ENCODE measurements at places on chromosomes 12 and 14.

DNA sequence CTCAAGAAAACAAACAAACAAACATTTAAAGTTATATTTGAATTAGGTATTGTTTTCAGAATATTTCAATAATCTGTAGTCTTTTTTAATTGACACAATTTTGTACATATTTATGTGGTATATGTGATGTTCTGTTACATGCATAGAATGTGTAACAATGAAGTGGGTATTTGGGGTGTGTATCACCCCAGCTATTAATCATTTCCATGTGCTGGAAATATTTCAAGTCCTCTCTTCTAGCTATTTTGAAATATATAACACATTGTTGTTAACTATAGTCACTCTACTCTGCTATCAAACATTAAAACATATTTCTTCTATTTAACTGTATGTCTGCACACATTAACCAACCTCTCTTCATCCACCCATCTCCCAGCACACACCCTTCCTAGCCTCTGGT is 32.0 kb upstream of the SIX1 start:
- H3K4me3 ChIP-seq = no peak overlapping the region
- no peaks in the 10 kb centered on the region for H3K36me3 ChIP-seq
- no peaks in the 10 kb centered on the region for H3K4me1 ChIP-seq
- H3K27me3 ChIP-seq = no peaks in the 10 kb centered on the region
- H3K27ac ChIP-seq = no peak overlapping the region

DNA sequence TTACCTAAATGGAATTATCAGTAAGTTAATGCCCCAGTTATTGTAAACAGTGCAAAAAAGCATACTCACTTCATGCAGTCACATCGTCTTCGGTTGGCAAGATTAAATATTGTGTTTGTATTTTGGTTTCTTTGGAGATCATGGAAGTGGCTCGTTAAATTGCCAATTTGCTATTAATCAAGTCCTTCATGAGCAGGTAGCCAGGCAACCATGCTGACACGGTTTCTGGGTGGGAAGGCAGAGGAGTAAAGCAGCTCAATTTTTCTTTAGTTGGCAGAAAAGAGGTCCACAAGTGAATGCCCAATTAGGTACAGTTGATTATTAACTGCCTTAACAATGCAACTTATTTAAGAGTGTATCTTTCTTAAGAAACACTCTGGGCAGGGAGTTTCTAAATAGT is 43.9 kb downstream of the PPP4R3A start:
- H3K36me3 ChIP-seq = no peaks in the 10 kb centered on the region
- H3K4me3 ChIP-seq = no peak overlapping the region
- H3K27ac ChIP-seq = no peak overlapping the region
- no peaks in the 10 kb centered on the region for H3K27me3 ChIP-seq
- DNase-seq = no peak

GRCh38 chr14:102798926-102799325 is 21.7 kb downstream of the TRAF3 start:
- H3K4me1 ChIP-seq = peaks cover 12% of the 10 kb centered on the region
- DNase-seq = no peak
- no peak overlapping the region for H3K4me3 ChIP-seq
- no peaks in the 10 kb centered on the region for H3K27me3 ChIP-seq

DNA sequence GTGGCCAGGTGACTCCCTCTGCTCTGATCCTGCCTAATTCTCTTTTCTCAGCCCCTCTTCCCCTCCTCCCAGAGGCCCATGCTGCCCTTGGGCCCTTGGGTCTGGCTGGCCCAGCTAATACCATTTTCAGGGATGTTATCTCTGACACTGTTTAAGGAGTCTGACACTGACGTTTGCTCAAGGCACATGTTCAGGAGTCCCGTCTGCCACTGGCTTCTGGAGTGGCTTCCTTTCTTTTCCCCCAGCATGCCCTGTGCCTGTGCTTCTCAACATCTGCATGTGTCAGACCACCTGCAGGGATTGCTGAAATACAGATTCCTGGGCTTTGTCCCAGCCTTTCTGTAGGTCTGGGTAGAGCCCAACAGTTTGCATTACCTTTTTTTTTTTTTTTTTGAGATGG is 128.9 kb downstream of the BCL11B start:
- no peaks in the 10 kb centered on the region for H3K36me3 ChIP-seq
- H3K27me3 ChIP-seq = no peaks in the 10 kb centered on the region
- DNase-seq = no peak
- no peak overlapping the region for H3K27ac ChIP-seq
- H3K4me3 ChIP-seq = no peak overlapping the region

- no peak overlapping the region for H3K4me3 ChIP-seq
- no peaks in the 10 kb centered on the region for H3K36me3 ChIP-seq
- no peaks in the 10 kb centered on the region for H3K27me3 ChIP-seq
- H3K4me1 ChIP-seq = no peaks in the 10 kb centered on the region
- H3K27ac ChIP-seq = no peak overlapping the region
Measured at GRCh38 chr12:67524861-67525616, 123.5 kb upstream of the DYRK2 start.

DNA sequence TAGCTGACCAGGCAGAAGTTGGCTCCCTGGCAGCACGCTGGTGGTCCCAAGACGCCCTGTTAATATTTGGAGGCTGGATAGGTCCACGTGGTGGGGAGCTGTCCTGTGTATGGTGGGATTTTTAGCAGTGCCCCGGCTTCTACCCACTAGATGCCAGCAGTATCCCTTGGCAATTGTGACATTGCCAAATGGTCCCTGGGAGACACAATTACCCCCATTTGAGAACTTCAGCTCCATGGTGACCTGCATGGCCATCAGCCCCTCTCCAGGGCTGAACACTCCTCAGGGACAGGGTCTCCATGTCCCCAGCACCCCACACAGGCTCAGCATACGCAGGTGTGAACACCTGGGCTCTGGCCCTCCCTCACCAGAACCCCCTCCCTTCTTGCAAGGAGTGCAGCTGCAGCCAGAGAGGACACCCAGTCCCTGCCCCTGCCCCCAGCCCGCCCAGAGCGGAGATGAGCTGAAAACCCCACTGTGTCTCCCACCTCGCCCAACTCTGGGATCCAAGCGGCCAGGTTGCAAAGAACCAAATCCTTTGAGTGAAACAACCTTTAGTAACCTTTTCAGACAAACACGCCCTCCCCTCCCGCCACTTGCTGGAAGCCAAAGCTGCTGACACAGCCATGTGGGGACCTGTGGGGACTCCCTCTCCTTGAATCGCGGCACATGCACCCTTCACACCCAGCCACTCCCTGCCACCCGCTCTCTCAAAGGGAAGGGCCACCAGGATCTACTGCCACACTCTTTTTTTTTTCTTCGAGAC is 120.4 kb downstream of the CALM1 start:
- no peaks in the 10 kb centered on the region for H3K27me3 ChIP-seq
- DNase-seq = no peak
- H3K36me3 ChIP-seq = no peaks in the 10 kb centered on the region
- peaks cover 67% of the 10 kb centered on the region for H3K4me1 ChIP-seq
- peak overlapping the region; percentile 91 for H3K27ac ChIP-seq
- H3K4me3 ChIP-seq = no peak overlapping the region

GRCh38 chr12:65935906-65936901 is 111.9 kb downstream of the HMGA2 start:
- peaks cover 50% of the 10 kb centered on the region for H3K4me1 ChIP-seq
- H3K4me3 ChIP-seq = no peak overlapping the region
- no peak for DNase-seq
- H3K27me3 ChIP-seq = no peaks in the 10 kb centered on the region

GRCh38 chr14:54147282-54147681 is 190.7 kb upstream of the BMP4 start:
- H3K4me1 ChIP-seq = no peaks in the 10 kb centered on the region
- no peaks in the 10 kb centered on the region for H3K27me3 ChIP-seq
- H3K27ac ChIP-seq = no peak overlapping the region
- H3K36me3 ChIP-seq = no peaks in the 10 kb centered on the region
- H3K4me3 ChIP-seq = no peak overlapping the region

DNA sequence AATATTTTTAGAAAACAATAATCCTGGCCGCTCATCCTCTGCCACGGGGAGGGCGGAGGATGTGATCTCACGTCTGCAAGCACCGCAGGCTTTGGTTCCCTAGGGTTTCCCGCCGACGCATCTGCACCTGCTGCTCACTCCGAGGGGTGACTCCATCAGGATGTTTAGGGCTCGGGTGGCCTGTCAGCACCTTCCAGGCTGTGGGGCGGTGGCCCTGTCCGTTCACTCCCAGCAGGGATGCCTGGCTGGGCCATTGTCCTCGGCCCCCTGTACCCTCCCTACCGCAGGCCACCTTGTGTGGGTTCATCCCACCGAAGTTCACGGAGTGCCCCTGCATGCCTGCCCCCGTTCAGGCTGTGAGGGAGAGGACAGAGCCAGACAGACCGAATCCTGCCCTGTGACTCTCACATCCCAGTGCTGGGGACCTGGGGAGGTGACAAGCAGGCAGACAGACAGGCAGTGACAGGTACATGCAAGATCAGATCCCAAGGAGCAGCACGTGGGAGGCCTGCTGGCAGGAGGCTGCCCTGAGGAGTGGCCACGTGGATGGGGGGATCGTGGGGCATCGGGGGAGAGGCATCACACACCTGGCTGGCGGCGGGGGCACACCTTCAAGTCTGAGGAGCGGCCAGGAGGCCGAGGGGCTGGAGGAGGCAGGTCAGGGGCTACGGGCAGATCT is 112.6 kb downstream of the ADGRD1 start:
- H3K27me3 ChIP-seq = no peaks in the 10 kb centered on the region
- H3K36me3 ChIP-seq = no peaks in the 10 kb centered on the region
- H3K27ac ChIP-seq = no peak overlapping the region
- no peak for DNase-seq

- no peaks in the 10 kb centered on the region for H3K36me3 ChIP-seq
- H3K27ac ChIP-seq = no peak overlapping the region
Measured at GRCh38 chr12:59151243-59151642, 230.9 kb upstream of the LRIG3 start.

DNA sequence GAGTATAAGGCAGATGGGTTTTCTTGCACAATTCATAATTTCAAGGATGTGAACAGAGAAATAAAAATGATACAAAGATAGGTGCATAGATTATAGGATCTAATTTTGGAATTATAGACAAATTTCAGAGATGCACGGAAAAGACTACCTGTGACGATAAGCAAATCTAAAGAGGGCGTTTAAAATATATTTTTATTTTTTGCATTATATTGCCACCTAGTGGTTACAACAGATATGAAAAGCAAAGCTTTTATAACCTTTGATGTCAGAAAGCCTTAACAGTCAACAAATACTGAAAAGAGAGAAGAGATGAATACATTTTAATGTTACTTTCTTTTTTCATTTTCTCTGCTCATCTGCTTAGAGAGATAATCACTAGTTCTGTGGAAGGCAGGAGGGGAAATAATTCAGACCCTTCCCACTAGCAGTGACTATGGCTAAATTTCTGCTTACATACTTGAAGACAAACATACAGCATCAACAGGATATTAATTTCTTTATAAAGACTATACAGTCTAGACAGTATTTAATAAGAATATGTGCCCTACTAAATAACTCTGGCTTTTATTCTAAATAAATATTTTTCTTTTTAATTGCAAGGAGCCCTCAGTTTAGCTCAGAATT is 46.3 kb downstream of the NTS start:
- no peak overlapping the region for H3K27ac ChIP-seq
- H3K4me3 ChIP-seq = no peak overlapping the region
- no peak for DNase-seq
- H3K36me3 ChIP-seq = no peaks in the 10 kb centered on the region
- H3K27me3 ChIP-seq = no peaks in the 10 kb centered on the region

GRCh38 chr12:49809381-49809905 is 18.8 kb downstream of the NCKAP5L start:
- H3K27me3 ChIP-seq = no peaks in the 10 kb centered on the region
- no peaks in the 10 kb centered on the region for H3K36me3 ChIP-seq
- no peak overlapping the region for H3K27ac ChIP-seq
- no peak for DNase-seq

DNA sequence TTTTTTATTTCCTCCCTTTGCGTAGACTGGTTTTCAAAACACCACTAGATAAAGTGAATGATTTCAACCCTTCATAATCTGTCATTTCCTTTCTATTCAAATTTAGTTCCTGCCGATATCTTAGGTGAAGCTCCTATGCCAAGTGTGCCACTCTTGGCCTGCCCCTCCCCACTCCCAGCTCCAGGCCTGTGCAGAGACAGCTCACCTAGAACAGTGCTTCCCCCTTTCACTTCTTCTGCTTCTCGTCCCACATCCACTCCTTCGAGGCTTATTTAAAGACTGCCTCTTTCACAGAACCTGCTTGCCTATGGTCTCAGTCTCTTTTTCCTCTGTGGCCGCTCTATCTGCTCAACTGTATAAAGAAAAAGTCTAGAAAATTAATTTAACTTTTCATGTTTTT is 473.8 kb downstream of the RAD51B start:
- H3K4me1 ChIP-seq = peaks cover 35% of the 10 kb centered on the region
- H3K27me3 ChIP-seq = no peaks in the 10 kb centered on the region
- DNase-seq = no peak
- H3K27ac ChIP-seq = no peak overlapping the region
- H3K4me3 ChIP-seq = no peak overlapping the region
- no peaks in the 10 kb centered on the region for H3K36me3 ChIP-seq

GRCh38 chr12:117202033-117202432 is 11.8 kb upstream of the FBXO21 start:
- no peak overlapping the region for H3K4me3 ChIP-seq
- no peaks in the 10 kb centered on the region for H3K4me1 ChIP-seq
- no peak overlapping the region for H3K27ac ChIP-seq
- no peak for DNase-seq

- H3K27ac ChIP-seq = no peak overlapping the region
- no peaks in the 10 kb centered on the region for H3K27me3 ChIP-seq
- DNase-seq = no peak
- no peaks in the 10 kb centered on the region for H3K36me3 ChIP-seq
- no peak overlapping the region for H3K4me3 ChIP-seq
Measured at GRCh38 chr12:11773889-11774677, 124.6 kb downstream of the ETV6 start.

GRCh38 chr14:77603654-77604255 is 12.7 kb downstream of the SPTLC2 start:
- no peak overlapping the region for H3K27ac ChIP-seq
- H3K4me1 ChIP-seq = peaks cover 73% of the 10 kb centered on the region
- H3K4me3 ChIP-seq = no peak overlapping the region
- no peaks in the 10 kb centered on the region for H3K36me3 ChIP-seq

GRCh38 chr12:40107098-40107802 is 1.4 kb upstream of the SLC2A13 start:
- no peaks in the 10 kb centered on the region for H3K36me3 ChIP-seq
- peaks cover 5% of the 10 kb centered on the region for H3K4me1 ChIP-seq
- no peak overlapping the region for H3K4me3 ChIP-seq
- no peaks in the 10 kb centered on the region for H3K27me3 ChIP-seq
- no peak overlapping the region for H3K27ac ChIP-seq

DNA sequence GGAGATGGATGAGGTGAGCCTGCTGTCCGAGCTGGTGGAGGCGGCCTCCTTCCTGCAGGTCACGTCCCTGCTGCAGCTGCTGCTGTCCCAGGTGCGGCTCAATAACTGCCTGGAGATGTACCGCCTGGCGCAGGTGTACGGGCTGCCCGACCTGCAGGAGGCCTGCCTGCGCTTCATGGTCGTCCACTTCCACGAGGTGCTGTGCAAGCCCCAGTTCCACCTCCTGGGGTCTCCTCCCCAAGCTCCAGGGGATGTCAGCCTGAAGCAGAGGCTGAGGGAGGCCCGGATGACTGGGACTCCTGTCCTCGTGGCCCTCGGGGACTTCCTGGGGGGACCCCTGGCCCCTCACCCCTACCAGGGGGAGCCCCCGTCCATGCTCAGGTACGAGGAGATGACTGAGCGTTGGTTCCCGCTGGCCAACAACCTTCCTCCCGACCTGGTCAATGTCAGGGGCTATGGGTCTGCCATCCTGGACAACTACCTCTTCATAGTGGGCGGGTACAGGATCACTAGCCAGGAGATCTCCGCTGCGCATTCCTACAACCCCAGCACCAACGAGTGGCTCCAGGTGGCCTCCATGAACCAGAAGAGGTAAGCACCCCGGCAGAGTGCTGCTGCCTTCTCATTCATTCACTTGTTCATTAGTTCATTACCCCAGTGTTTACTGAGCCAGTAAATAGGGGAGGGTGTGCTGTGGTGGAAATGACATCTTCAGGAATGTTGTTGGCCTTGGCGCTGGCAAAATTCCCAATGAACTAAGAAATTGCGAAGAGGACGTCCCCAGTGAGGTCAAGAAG is 774 bp upstream of the MANSC4 start:
- 0 out of 2 replicates have a peak, but pooled peaks cover 3% of the 10 kb centered on the region for H3K4me1 ChIP-seq
- no peaks in the 10 kb centered on the region for H3K36me3 ChIP-seq
